ENCODE measurements at places on chromosomes 1 and 21.

- no peak for DNase-seq
These were observed 71.7 kb upstream of the GUCA2B start for GRCh38 chr1:42081475-42081874.

- DNase-seq: no peak
These were observed 19.1 kb upstream of the MED18 start for GRCh38 chr1:28309702-28310101.

DNA sequence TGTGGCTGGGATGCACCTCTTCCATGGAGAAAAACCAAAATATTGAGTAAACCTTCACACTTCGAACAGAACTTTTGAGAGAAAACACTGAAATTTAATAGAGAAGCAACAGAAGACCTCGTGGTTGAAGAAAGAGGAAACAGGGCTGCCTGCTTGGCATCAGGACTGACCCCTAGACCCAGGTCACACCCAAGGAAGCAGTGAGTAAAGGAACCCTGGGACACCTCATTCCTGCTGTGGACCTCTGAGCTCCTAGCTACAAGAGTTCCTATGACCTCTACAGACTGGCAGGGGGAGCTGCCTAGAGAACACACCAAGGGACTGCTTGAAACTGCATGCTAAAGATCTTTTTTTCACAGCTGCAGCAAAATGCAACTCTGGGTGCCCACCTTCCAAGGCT, 67.8 kb downstream of the FASLG start:
- DNase-seq: no peak

DNA sequence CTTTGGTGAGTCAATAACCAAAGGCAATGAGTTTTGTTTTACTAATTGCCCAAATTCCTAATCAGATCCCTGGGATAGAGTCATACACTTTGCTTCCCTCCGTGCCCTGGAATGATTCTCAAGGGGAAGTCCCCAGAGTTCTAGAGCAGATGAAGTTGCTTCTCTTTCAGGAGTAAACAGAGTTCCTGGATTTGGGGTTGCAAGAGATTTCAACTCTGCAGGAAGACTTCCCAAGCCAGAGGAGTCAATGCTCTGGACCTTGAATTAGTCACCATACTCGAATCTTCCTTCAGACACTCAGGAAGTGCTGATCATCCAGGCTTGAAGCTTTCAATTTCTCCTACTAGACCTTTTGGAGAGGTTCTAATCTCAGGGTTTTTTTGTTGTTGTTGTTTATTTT, 39.6 kb downstream of the FCER1A start:
- no peak for DNase-seq

- no peak for DNase-seq
These were observed 23.4 kb downstream of the TEX35 start for GRCh38 chr1:178536329-178536728.

- no peak for DNase-seq
These were observed 13.6 kb downstream of the CNST start for GRCh38 chr1:246579818-246580217.

DNA sequence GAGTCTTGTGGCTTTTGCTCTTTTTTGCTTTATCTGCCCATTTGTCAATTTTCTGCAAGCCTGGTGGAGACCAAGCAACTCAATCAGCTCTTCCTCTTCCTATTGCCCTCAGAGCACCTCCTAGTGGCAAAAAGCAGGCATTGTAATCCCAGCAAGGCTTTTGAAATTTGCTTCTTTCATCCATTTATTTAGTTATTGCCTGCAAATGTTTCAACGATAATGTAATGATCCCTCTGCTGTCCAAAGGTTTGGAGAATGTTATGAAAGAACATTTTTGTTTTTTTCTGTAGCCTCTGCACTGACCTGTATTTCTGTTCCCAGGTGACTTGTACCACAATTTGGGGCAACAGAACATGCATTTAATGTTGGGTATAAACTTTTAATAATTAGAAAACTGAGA, 127.8 kb downstream of the GABPA start:
- no peak for DNase-seq

- DNase-seq: no peak
These were observed 11.6 kb downstream of the UBE2J2 start for GRCh38 chr1:1262071-1262470.

DNA sequence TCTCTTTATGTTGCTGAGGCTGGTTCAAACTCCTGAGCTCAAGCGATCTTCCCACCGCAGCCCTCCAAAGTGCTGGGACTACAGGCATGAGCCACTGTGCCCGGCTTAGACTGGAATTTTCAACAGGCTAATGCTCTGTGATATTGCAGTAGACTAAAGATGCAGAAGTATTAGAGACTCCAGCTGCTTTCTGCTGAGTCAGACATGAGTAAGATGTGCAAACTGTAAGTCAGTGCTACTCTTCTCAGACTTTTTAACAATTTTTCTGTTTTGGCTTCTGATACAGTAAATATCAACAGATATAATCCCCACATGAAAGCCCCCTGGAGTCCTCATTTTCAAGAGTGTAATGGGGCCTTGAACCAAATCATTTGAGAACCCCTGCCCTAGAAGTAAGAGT, 29.3 kb upstream of the NLRP3 start:
- no peak for DNase-seq

DNA sequence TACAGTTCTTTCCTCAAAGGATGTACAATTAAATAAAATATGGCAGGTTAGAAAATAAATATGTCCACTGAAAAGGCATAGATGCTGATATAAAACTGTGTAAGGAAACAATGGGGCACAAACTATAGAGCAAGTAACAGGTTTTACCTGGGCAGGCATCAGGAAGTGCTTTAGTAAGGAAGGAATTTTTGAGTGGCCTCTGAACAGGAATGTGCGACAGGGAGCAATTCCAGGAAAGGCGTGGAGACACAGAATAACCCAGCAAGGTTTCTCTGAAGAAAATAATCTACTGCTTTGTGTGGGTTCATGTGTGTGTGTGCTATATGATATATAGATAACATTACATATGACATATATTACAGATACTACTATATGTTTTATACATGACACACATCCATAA, 128.4 kb downstream of the RGS21 start:
- no peak for DNase-seq
